G401 (cell line): ENCODE measurements at places on chromosomes 11 and 22. TPM values are rescaled to one million over a fixed set of nuclear protein-coding genes. Genes with fewer than 3 reads are reported as not detected.
A peak's percentile ranks its signal among the peaks of the same experiment; 100 is the strongest.

The P2RY2 gene
- not detected in 2 replicates for total RNA-seq

The APOA4 gene
- not detected in 2 replicates for total RNA-seq

The CTSW gene
- total RNA-seq, result not detected in 2 replicates

The PKNOX2 gene
- total RNA-seq, result 4.1 and 4.6 TPM in 2 replicates

The TBC1D10A gene
- total RNA-seq, result 12.8 and 31.0 TPM in 2 replicates

The RIBC2 gene
- 0.49 and 6.6 TPM in 2 replicates for total RNA-seq

The CEP126 gene
- 0.07 and 1.1 TPM in 2 replicates for total RNA-seq

The CTNND1 gene
- total RNA-seq, result 33.5 and 47.7 TPM in 2 replicates

The MIOX gene
- total RNA-seq, result 1.9 TPM in 1 of 2 replicates, not detected in the other

GRCh38 chr11:68388595-68389198, 71.9 kb upstream of the PPP6R3 start:
- no peak for DNase-seq

- no peak for DNase-seq
Observed at GRCh38 chr11:86477495-86478155, 102.9 kb downstream of the CCDC81 start.

DNA sequence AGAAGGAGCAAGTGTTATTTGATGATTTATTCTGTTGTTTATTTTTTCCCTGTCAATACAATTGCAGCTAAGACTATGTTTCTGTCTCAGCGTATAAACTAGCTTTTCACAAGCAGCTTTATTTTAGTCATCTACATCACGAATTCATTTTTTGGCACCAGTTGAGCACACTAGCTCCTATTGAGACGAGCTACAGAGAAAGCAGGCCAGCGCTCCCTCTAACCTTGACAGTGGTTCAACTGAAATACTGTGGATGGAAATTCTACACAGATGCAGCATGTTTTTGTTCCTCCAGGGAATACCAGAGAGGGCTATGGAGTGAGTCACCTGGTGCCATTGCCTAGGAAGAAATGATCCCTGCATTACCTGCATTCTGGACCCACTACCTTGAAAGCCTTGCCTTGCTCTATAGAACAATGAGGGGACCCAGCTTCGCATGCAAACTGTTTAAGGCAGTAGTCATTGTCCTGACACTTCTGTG, 108.2 kb upstream of the ARHGAP42 start:
- DNase-seq, result peak; percentile 36

- DNase-seq, result no peak
Observed at GRCh38 chr11:134118006-134118405, 49.1 kb downstream of the JAM3 start.

- DNase-seq, result no peak
Observed at GRCh38 chr22:34427436-34427835, 507.2 kb upstream of the LARGE1 start.

DNA sequence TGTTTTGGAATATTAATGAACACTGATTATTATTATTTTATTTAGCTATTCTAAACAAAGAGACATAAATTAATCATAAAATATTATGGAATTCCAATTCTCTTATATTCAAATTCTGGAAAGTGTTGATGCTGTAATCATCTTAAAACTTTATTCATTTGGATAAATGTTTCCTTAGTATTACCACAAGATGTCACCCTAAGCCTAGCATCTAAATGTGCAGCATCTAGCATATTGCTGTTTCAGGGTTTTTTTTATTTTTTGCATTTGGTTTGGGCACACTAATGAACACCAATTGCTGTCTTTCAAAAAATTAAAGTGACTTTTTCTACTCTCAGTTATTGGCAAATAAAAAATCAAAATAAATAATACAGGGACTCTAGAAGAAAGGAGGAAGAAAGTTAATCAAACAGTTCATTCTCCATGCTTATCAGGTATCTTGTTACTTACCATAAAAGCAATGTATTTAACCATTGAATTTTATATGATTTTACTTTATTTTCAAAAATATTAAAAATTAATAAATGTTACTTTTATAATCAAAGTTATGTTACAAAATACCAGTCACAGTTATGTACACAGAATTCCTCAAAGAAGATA, 31.8 kb downstream of the DLG2 start:
- DNase-seq, result peak; percentile 72

- DNase-seq, result no peak
Observed at GRCh38 chr11:9273376-9274336, 8.5 kb upstream of the DENND5A start.

DNA sequence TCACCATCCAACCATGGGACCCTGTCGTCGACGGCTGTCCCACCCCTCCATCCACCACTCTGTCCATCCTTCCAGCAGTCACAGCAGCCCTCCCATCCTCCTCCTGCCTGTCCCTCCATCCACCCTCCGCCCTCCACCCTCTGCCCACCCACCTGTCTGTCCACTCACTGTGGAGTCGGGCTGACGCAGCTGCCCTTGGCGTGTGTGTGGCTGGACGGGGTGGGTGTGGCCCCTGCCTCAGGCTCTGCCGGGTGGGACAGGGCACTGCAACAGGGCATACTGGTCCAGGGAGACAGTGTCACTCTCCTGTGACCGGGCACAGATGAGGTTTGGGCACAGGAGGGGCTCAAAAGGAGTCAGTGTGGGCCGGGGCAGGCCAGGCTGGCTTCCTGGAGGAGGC, 1.9 kb downstream of the PKP3 start:
- DNase-seq, result no peak

- no peak for DNase-seq
Observed at GRCh38 chr11:35009191-35009943, 92.9 kb downstream of the PDHX start.

DNA sequence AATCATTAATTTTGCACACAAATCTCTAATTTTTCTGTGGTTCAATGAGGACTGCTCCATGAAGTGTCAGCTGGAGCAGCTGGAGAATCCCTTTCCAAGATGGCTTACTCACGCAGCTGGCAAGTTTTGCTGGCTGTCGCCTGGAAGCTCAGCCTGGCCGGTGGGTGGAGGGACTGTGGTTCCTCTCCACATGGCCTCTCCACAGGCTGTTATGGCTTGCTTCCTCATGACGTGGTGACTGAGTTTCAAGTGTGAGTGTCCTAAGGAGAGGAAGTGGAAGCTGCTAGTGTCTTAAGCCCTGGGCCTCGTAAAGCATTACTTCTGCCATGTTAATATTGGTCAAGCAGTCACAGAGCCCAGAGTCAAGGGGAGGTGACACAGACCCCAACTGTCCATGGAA, 14.0 kb upstream of the NRIP3 start:
- peak; percentile 34 for DNase-seq

GRCh38 chr22:30647536-30647935, 12.0 kb downstream of the SLC35E4 start:
- no peak for DNase-seq

DNA sequence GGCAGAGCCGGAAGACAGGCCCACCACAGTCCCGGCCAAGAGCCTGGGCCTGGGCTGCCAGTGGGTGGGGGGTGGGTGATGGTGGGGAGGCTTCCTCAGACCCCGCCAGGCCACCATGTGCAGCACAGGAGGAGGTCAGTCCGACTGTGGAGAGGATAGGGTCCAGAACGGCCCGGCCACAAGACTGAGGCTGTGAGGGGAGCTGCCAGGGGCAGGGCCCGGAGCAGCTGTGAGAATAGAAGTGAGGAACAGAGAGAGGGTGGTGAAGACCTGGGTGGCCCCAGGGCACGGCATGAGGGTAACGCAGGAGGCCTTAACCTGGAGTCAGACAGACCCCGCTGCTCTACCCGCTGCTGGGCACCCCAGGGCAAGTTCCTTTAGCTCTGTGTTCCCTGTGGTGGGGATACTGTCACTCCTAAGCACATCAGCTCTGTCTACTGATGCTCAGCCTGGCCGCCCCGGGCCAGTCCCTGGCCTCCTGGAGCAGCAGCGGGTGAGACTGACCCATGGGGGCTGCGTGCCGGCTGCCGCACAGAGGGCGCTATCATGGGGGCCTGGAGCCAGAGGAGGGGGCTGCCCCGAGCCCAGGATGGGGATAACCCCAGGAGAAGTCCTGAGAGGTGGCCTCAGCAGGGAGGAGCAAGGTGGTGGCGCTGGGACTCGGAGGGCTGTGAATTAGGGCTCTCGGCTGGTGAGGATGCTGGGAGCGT, 1.7 kb downstream of the FERMT3 start:
- no peak for DNase-seq

- DNase-seq, result no peak
Observed at GRCh38 chr11:64313491-64314145, 3.7 kb downstream of the TRMT112 start.

DNA sequence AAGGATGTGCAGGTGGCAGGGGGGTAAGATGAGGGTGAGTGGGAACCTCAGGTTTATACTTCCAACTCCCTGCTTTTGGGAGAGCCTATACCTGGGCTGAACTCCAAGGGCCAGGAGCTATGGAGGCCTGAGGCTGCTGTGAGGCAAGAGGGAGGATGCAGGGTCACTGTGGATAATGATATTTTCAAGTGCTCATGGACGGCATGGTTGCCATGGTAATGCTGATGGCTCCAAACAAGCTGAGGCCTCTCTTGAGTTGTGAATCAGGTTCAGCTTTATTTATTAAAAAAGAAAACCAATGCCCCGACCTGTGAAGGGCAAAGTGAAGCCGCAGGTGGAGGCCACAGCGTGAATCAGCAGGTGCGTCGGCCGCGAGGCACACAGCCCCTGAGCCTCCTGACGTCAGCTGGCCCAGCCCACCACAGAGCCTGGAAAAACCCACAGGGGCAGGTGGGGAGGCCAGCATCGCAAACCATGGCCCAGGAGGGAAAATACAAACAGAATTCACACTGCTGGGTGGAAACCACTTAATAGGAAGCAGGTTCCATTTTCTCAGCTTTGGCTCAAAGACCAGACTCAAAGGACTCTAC, 17.4 kb upstream of the CREB3L1 start:
- no peak for DNase-seq

- no peak for DNase-seq
Observed at GRCh38 chr11:3189196-3189843, 24.2 kb upstream of the OSBPL5 start.

DNA sequence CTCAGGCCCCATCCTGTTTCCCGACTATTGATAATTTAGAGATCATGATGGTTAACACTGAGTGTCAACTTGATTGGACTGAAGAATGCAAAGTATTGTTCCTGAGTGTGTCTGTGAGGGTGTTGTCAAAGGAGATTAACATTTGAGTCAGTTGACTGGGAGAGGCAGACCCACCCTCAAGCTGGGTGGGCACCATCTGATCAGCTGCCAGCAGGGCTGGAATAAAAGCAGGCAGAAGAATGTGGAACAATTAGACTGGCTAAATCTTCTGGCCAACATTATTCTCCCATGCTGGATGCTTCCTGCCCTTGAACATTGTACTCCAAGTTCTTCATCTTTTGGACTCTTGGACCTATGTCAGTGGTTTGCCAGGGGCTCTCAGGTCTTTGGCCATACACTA, 1170.0 kb upstream of the CNTN5 start:
- DNase-seq, result no peak

DNA sequence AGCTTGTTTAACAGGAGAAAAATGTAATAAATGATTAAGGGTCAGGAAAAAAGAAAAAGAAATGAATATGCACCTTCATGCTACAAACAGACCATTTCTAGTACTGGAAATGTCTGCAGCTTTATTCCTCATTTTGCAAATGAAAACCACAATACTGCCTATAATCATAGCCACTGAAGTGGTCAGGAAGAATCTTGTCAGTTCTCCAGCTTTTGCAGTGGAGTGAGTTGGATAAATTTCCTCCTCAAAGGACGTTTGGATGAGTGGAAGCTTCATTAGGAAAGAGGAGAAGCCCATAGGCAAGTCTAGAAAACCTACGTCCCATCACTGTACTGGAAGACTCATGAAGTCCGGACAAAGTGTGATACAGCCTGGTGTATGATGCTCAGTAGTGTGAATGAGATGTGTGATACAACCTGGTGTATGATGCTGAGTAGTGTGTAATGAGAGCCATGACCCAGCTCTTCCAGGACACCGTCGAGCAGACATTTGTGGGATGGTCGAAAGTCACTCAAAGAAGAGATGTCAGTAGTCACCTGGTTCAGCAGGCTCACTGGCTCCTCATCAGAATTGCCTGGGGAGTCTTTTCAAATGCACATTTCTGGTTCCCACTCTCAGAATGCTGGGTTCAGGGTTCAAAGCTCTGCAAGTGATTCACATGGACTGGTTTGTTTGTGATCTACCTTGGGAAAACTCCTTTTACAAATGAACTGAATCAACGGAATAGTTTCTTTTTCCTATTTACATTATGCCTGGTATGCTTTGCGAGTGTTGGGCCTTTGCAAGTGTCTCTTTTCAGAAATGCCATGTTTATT, 101.3 kb downstream of the PDHX start:
- DNase-seq, result no peak

GRCh38 chr11:45850446-45850845, 3.2 kb downstream of the CRY2 start:
- no peak for DNase-seq

DNA sequence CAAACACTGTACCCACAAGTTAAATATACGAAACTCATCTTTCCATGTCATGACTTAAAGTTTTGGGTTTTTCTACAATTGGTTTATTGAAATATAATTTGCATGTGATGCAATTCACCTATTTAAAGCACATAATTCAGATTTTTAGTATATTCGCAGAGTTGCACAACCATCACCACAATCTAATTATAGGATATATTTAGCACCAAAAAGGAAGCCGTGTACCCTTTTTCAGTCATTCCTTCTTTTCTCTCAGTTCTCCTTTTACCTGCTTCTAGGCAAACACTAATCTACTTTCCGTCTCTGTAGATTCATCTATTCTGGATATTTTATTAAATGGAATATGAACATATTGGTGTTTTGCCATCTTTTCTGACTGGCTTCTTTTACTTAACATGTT, 1458.1 kb upstream of the TENM4 start:
- DNase-seq, result no peak

DNA sequence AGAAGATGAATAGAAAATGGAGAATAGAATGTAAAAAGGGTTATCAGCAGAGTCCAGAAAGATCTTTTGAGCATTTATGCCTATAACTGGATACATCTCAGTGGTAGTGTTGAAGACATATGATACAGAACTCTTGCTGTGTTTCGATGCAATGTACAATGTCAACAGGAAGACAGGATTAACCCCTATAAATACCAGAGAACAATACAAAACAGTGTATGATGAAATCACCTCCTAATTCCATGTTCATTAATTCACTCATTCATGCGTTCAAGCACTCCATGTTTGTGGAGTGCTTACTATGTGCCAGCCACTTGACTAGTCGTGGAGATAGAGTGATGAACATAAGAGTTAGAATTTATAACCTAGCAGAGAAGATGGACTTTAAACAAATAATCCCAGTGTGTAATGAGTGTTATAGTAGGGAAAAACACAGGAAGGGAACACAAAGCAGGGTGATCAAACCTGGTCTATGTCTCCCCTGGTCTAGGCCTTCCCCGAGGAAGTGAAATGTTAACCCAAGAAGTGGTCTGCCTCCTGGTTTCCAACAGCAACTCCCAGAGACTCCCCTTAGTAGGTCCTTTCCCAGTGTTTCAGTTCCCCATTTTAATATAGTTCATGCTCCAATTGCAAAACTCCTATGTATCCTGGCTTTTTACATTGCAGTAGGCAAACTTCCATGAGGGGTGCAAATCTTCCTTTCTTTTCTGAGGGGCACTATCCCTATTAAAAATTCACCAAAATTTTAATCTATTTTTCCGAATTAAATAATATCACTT, 9.1 kb upstream of the SESN3 start:
- DNase-seq, result no peak

- peak; percentile 2 for DNase-seq
Observed at GRCh38 chr11:17036666-17037658, 22.7 kb upstream of the PLEKHA7 start.
